GM06990 (cell line): ENCODE measurements at places on chromosomes 11 and 22.
A peak's percentile ranks its signal among the peaks of the same experiment; 100 is the strongest.

DNA sequence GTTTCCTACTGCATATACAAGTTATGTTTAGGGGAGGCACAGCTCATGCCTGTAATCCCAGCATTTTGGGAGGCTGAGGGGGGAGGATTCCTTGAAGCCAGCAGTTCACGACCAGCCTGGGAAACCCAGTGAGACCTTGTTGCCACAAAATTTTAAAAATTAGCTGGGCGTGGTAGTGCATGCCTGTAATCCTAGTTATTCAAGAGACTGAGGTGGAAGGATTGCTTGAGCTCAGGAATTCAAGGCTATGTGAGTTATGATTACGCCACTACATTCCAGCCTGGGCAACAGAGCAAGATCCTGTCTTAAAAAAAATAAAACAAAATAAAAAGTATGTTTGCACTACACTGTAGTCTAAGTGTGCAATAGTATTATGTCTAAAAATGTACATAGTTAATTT, 108.8 kb upstream of the TEAD1 start:
- DNase-seq = no peak

DNA sequence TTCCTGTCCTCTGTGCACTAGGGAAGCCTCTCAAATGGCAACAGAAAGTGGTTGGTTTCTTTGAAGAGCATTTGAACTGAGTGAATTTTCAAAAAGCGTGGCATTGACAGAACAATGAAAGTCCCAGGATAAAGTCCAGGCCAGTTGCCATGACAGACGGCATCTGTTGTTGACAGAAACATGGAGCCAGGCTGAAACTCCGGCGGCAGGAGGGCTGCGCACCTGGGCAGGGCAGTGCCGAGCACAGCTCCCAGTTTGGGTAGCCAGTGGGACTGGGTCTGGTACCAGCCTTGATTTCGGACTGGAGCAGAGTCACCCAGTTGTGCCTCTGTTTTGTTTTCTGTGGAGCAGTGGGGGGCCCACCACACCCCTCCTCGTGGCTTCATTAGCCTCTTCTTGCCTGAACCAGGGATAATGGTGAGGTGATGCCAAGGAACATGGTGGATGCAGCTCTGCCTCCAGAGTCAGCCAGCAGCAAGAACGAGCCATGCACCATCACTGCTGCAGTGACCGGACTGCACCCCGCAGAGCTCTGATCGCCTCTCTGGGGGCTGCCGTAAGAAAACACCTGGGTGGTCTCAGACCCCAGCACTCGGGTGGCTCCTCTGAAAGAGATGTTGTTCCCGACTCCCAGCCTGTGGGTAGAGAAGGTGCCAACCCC, 9.8 kb upstream of the SEPTIN5 start:
- DNase-seq = no peak

DNA sequence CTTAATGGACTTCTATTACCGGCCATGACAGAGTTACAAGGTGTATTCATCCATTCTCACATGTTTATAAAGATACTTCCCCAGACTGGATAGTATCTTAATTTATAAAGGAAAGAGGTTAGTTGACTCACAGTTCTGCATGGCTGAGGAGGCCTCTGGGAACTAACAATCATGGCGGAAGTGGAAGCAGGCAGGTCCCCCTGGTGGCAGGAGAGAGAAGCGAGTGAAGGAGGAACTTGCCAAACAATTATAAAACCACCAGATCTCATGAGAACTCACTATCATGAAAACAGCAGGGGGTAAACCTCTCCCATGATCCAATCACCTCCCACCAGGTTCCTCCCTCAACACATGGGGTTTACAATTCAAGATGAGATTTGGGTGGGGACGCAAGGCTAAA, 170.0 kb upstream of the PDGFD start:
- no peak for DNase-seq

DNA sequence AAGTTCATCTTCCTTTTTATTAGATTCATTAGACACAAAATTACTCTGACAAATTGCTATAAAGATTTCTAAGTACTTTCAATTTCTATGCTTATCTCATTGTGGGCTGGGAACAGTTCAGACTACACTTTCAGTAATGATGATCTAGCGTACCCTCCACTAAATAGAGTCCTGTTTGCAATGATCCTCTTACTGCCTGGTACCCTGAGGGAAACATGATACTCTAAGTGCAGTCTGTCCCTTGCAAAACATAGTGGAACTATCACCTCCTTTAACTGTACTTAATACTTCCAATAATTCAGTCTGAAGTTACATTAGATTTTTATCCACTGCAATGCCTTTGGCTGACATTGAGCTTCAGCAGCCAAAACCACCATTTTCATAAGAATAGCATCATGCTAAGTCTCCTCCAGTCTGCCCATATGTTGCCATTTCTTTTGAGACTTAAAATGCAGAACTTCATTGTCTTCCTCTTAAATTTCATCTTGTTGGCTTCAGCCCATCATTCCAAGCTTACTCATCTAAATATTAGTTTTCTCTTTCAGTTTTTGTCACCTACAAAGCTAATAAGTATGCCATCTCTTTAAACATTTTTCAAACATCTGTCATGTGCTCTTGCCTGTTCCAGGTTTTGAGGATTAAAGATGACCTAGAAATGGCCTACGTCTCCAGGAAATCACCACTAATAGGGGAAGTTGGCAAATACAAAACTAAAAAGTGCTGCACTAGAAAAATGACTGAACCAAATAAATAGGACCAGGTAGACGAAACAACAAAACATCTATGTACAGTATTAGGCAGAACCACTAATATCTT, 55.5 kb downstream of the PAK1 start:
- DNase-seq = no peak

DNA sequence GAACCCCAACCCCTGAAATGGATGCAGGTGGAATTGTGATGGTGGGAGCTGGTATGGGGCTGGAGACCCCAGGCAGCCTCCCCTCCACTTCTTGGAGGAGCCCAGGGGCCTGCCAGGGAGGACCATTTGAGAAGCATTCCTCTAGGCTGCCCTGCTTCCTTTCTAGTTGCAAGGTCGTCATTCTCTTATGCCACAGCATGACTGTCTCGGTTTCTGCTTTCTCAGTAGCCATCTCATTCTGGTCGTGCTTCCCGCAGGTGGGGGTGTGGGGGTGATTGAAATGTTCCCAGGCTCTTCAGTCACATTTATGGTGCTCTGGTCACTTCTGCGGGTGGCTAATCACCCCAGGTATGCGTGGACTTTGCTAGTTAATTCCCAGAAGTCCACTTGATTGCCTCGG, 223.7 kb upstream of the TBCEL start:
- no peak for DNase-seq

DNA sequence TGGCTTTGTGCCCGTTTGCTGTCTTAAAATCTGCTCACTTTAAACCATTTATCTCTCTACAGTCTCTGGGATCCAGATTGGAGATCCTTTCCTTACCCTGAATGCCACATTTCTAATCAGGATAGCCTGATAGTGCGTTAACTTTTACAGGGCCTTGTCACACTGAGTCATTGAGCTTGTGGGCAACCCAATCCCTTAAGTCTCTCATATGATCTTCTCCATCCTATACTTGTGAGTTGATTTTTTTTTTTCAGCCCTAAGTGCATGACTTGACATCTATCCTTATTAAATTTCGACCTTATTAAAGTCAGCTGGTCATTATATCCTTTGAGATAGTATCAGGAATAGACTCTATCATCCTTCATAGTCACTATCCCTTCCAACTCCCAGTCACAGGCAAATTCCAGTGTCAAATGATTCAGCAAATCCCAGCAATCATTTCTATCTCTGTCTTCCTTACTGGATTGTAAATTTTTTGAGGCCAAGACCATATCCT, 57.7 kb downstream of the TEAD1 start:
- no peak for DNase-seq

- no peak for DNase-seq
Observed at GRCh38 chr11:30426781-30427180, 103.9 kb downstream of the ARL14EP start.

DNA sequence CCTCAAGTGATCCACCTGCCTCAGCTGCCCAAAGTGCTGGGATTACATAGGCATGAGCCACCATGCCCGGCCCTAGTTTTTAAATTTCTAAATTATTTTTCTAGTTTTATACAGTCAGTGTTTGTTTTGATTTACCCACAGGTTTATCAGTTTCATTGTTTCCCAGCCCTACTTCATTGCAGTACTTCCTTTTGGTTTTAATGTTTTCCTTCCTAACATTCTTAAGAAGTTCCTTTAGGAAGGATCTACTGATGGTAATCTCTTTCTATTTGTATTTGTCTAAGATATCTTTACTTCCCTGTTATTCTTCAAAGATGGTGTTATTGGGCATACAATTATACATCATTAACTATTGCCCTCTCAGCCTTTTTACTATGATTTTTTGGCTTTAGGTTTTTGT, 4.9 kb upstream of the EXT2 start:
- DNase-seq = no peak

DNA sequence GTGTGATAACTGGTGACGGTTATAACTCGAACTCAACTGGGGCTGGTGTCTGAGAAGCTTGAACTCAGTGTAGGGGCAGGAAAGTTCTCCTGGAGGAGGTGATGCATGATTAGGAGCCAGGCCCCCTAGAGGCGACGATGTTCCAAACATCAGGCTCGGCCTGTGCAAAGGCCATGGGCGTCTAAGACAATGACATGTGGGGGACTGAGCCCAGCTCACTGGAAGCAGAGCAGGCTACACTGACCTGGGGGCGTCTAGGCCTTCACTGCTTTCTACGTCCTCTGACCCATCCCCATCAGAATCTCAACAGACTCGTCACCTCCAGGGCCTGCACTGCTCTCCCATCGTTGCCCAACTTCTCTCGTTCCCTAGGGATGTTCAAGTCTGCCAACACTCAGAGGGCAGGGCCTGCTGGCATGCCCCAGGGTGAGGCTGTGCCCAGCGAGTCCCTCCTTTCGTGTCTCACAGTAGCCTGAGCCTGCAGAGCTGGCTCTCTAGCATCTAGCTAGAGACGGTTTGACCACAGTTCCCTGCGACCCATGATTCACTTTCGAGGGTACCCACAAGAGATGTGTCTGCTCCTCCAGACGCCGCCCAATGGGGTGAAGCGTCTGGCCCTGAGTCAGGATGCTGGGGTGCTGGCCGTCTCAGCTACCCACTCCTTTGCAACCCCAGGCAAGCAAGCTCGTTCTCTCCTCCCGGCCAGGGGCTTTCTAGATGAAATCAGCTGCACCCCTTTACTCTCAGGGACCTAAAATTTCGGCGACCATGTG, 1.1 kb upstream of the ATG16L2 start:
- DNase-seq = peak; percentile 69

DNA sequence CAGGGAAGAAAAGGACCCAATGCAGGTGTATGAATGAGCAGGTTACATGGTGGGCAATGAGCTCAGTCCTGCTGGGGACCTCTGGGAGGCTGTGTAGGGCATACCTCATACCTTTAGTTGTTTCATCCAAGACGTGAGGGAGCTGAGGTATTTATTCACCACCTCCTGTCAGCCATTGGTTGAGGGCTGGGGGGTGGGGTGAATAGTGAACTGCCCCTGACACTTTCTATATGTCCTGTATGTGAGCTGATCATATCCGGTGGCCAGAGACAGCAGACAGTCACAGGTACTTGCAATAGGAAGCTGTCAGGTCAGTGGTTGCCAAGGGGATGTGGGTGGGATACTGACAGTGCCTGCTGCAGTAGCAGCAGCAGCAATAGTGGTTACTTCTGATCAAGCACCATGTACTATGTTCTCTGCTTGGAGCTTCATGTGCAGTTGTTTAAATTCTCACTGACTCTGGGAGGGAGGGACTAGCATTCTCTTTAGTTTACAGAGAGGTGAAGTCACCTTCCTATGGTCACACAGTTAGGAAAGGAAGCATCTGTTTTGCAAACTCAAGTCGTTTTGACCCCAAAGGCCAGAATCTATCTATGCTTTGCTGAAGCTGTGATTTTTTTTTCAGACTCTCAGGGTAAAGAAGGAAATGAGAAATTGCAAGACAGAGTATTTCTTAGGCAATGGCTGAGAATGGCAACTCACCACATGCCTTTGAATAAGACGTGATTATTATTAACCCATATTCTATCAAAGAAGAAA, 54.0 kb downstream of the MIAT start:
- DNase-seq = peak; percentile 63

DNA sequence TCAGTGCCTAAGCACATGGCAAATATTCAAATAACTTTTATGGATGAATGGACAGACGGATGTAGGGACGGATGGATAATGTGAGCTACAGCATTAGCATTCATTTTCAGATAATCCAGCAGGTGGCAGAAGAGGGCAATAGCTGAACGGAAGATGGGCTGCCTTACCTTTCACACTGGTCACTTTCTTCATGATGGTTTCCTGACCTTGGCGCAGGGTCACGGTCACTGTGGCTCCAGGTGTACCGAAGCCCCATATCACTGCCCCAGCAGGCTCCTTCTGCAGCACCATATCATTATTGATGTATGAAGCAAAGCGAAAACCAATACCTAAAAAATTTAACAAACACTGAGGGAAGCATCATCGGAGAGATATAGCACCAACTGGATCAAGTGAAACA, 4.3 kb downstream of the SIAE start:
- DNase-seq = peak; percentile 31

GRCh38 chr11:26792941-26793340, 71.1 kb upstream of the SLC5A12 start:
- DNase-seq = no peak

- no peak for DNase-seq
Observed at GRCh38 chr11:72522186-72522585, 87.9 kb upstream of the CLPB start.

DNA sequence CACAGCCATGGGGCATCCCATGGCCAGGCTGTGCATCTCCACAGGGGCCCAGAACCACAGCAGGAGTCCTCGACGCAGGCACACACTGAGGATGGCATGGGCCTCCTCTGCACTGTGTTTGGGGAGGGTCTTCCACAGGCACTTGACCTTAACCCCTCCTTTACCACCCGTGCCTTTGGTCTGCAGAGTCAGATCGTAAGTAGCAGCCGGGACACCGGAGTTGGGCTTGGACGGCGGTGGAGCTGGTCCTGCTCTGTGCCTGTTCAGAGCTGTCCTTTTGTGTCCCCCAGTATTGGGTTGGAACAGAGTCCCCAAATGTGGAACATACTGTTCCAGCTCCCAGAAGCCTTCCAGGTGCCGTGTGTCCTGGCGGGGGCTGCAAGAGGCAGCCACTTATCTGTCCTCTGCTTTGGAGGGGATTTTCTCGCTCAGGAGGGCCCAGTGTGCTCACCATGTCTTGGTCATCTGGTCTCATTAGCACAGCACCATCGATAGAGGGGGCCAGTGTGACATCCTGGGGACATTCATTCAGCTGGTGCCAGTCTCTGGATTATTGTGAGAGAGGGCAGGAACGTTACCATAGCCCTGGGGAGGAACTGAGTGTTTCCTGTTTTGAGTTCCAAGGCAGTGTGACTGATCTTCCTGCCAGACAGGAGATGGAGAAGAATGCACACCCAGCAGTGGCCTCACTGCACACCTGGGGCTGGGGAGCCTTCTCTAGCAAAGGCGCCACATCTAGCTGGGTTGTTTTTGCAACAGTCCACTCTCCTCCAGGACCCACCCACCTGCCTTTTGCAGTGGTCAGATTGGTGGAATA, 12.4 kb downstream of the CRELD2 start:
- peak; percentile 64 for DNase-seq

DNA sequence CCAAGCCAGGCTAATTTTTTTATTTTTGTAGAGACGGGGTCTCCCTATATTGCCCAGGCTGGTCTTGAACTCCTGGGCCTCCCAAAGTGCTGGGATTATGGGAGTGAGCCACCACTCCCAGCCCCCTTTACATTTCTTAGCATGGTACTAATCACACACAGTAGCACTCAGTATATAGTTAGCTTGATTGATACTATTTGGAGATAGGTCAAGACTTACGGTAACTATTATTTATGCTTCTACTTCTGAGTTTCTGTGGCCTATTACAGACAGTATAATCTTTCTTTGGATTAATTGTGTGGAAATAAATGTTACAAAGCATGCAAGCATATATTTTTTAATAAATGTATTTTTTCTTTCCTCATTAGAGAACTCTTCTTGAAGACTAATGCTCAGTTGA, 192.2 kb downstream of the UVRAG start:
- no peak for DNase-seq
